ENCODE measurements at places on chromosomes 12 and 14.

GRCh38 chr12:131896080-131896810, 1.8 kb downstream of the ULK1 start:
- peak; percentile 17 for DNase-seq

DNA sequence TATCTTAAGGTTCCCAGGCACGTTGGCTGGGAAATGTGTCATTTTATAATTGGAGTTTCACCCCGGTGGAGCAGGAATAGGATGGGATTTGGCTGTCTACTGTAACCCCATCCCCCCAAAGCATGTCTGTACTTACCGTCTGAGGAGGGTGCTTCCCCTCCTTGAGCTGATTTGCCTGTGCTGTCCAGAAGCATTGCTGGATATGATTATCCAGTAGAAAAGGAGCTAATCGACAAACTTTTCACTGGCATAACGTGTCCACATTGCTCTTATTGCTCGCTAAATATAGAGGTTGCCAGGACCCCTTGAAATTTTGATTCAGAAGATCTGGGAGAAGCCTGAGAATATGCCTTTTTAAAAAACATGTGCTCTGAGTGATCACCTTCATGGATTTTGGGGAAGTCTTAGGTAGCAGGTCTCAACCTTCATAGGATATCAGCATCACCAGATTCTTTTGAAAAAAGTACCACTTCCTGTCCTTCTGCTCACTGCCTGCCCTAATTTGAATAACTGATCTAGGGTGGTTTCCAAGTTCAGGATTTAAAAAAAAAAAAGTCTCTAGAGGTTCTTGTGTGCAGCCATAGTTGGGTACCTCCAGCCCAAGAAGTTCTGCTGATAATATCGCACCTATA, 80.4 kb upstream of the KCNA1 start:
- no peak for DNase-seq

- no peak for DNase-seq
Observed at GRCh38 chr12:123860377-123860776, 98.3 kb downstream of the DNAH10 start.

DNA sequence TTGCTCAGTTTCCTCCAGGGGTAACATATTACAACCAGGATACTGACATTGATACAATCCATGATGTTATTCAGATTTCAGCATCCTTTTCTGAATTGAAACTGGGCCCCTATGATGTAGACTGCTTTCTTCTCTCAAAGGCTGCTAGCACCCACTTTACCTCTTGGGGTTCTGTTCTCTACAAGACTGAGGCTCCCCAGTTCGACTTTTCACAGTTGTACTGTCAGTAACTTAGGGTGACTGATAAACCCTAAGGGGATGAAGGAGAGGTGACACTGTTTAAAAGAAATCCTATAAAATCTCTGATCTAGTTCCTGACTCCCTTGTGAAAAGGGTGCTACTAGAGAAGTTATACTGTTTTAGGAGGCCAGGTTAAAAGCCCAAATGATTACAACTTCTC, 818 bp downstream of the VPS33A start:
- DNase-seq = no peak

- DNase-seq = no peak
Observed at GRCh38 chr14:102220031-102220430, 80.3 kb downstream of the WDR20 start.

GRCh38 chr12:27480016-27480415, 33.5 kb downstream of the SMCO2 start:
- no peak for DNase-seq

DNA sequence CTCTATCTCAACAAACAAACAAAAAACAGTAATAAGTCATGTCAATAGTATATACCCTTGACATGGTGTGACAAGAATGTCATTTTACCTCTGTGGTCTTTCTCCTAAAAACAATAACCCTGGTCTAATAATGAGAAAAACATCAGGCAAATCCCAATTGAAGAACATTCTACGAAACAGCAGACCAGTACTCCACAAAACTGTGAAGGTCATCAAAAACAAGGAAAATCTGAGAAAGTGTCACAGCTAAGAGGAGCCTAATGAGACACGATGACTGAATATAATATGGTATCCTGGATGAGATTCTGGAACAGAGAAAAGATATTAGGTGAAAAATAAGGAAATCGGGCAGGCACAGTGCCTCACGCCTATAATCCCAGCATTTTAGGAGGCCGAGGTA, 5.6 kb upstream of the COCH start:
- DNase-seq = no peak

- DNase-seq = no peak
Observed at GRCh38 chr12:14416658-14417057, 51.2 kb downstream of the ATF7IP start.

DNA sequence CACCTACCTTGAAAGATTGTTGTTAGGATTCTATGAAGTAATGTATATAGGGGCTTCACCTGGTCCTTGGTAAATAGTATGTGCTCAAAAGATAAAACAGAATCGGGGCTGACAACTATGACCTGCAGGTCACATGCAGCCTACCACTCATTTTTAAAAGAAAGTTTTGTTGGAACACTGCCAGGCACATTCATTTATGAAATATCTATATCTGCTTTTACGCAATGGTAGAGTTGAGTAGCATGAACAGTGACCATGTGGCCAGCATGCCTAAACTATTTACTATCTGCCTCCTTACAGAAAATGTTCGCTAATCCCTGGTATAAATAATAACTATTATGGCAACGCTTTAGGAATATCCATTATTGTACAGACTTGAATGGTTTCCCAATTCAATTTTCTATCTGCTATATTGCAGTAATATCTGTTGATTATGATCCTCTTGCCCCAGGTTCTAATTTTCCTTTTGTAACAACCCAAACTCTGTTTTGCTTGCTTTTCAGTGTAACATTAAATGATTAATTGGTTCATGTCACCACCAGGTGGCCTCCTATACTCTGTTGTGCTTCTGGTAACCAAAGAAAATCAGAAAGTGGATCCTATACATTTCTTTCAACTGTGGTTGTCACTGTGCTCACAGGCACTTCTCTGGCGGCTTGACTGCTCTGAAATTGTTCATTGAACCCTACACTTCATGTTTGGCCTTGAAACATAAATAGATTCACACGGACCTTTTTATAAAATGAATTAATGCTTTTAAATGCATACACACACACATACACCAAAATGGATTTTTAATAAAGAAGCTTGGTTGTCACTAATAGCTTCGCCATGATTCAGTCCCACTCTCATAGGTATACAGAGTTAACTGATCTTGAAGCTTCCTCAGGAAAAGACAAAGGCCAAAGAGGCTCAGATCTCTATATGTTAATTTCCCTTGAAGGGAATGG, 227.7 kb upstream of the NPAS3 start:
- no peak for DNase-seq

GRCh38 chr12:131025939-131026702, 72.4 kb downstream of the ADGRD1 start:
- DNase-seq = no peak

GRCh38 chr12:109673379-109673778, 40.2 kb upstream of the FAM222A start:
- no peak for DNase-seq

- no peak for DNase-seq
Observed at GRCh38 chr14:38145142-38145541, 62.6 kb upstream of the SSTR1 start.

DNA sequence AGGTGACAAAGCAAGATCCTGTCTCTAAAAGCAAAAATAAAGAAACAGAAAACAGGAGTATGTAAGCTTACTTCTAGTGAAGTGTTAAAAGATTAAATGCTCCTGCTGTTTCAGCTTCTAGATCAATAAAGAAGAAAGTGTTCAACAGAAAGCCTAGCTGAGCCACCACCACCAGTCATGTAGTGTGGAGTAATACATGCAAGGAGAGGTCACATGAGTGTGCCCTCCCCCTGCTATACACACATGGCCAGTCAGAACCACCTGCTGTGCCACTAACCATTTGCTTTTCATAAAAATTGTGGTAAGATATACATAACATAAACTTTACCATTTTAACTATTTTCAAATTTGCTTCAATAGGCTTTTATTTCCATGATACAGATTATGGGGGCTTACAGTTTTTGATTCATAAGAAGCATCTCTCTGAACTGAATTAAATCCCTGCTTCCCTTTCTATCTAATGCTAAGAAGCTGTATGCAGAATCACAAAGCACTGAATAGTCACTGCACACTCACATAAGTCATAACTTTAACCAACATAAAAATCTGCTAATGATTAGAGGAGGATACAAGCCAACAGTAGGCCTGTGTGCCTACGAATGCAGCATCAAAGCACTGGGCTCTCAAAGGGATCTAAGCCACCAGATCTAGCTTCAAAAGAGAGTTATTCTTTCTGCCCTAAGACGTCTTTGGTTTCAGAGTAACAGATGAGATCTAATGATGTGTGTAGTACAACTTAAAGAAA, 515.5 kb downstream of the C12orf50 start:
- DNase-seq = no peak

DNA sequence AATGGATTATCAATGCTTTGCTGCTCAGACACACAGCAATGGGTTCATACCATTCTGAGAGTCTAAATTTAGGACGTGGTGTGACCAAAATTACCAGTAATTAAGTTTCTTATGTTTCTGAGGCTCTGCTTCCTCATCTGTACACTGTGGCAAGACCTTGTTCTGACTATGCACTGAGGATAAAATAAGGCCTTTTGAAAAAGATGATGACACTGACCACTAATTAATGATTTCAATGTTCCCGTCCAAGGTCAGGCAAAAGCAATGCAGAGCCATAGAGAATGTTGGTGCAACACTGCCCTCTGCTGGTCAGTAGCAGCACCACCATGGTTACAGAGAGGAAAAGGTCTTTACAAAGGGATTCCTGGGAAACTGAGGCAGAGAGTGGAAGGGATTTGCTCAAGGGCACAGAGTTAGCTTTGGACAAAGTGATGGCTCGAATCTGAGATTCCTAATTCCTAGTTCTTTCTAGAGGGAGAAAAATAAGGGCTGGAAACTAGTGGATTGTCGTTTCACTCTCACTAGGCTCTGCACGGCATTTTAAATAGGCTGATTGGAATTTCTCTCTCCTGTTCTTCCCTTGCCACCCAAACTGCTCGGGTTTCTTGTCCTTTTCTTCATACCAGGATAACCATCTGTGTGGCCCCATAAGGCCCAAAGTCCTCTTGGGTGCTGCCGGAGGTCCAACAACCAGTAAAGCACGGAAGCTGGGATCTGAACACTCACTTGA, 22.3 kb upstream of the P2RX7 start:
- peak; percentile 30 for DNase-seq

DNA sequence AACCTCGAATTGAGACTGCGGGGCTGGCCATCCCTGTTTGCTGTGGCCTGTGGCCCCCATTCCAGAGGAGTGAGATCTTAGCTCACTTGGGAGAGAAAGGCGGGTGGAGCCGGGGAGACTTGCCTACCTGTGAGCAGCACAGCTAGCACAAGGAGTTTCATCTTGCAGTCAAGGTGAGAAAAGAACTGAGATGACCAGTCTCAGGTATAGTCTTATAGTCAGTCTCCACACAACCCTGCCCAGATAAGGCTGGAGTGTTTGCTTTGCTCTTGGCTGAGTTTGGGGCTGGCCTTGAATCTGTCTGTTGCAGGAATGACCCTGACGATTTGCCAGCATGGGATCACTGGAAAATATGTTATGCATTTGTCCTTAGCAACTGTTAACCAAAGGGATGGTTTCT, at the start of gene PLA2G1B:
Gene PLA2G1B (minus strand): TSS at position 187 of the 400 bp plus-strand sequence. CDS start 26 bp downstream, at position 161.
- no peak for DNase-seq

GRCh38 chr14:30620178-30620577, 1.9 kb upstream of the SCFD1 start:
- DNase-seq = no peak

DNA sequence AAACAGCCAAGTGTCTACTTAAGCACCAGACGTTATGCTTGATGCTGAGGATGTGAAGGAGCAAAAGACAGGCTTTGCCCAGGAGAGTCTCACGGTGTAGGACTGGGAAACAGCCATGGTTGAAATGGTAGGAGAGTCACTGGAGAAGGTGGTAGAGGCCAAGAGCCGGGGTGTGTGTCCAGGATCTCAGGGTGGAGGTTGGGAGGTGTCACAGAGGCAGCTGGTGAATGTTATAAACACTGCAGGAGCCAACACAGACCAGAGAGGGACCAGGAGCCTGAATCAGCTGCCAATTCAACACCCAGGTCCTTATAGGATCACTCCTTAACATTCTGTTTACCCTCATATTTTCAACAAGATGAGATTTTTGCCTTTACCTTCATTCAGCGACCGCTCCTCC, 7.5 kb downstream of the NID2 start:
- no peak for DNase-seq

GRCh38 chr14:51107801-51108200, 12.9 kb upstream of the TRIM9 start:
- DNase-seq = no peak

GRCh38 chr12:19597167-19598026, 158.1 kb downstream of the AEBP2 start:
- no peak for DNase-seq

GRCh38 chr14:34472706-34473279, 10.8 kb upstream of the SPTSSA start:
- DNase-seq = no peak

DNA sequence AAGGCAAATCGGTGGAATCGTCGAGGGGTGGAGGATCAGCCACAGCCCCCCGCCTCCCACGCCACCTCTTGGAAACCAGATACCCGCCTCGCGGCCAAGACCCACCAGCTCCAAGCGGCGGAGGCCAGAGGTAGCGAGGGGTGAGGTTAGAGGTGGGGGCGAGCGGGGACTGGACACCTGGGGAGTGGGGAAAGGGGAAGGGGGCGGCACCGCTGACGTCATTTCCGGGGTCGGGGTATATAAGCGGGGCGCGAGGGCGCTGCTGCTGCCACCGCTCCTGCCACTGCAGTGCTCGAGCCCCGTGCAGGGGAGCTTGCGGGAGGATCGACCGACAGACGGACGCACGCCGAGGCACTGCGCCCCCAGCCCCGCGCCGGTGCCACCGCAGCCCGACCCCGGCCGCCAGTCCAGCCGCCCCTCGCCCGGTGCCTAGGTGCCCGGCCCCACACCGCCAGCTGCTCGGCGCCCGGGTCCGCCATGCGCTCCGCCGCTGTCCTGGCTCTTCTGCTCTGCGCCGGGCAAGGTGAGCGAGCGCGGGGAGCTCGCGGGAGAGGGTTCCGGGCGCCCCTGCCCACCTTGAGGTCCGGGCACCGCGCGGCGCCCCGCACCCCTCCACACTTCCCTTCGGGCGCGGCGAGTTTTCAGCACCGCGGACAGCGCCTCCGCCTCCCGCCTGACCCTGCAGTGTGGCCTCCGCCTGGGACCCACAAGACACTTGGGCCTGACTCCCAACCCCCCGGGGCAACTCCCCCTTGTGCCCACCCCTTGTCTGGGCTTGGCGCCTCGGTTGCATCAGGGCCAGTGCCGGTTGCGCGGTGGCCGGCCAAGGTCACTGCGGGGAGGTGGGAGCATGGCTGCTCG, at the start of gene CHGA:
Gene CHGA (plus strand): TSS at position 268 of the 861 bp plus-strand sequence. CDS start 210 bp downstream, at position 478.
- DNase-seq = no peak

DNA sequence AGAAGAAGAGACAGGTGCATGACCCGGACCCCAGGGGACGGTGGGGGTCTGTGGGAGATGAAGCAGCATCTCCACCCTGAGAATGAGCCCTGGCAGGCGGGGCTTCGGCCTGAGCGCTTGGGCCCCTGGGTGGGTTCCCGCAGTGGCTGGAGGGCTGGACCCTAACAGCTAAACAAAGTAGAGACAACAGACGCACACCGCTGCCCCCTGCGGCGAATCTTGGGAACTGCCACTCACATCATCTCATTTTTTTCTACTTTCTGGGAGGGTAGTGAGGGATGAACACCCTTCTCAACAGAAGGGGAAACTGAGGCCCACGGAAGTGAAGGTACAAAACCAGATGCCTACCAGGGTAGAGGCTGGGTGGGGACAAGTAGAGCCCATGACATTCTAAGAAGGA, 104.7 kb downstream of the RFLNA start:
- no peak for DNase-seq

GRCh38 chr12:34354239-34355200, 332.2 kb downstream of the ALG10 start:
- no peak for DNase-seq

All from stimulated activated CD4-positive, alpha-beta T cell treated with anti-CD3 and anti-CD28 coated beads, Interleukin-1b, Interleukin-23, amount 100 ng/mL, for 1 hour (primary cell).